ENCODE measurements at places on chromosomes 5 and 9.

- DNase-seq: no peak
Measured at GRCh38 chr5:175696855-175697198, 39.0 kb downstream of the HRH2 start.

DNA sequence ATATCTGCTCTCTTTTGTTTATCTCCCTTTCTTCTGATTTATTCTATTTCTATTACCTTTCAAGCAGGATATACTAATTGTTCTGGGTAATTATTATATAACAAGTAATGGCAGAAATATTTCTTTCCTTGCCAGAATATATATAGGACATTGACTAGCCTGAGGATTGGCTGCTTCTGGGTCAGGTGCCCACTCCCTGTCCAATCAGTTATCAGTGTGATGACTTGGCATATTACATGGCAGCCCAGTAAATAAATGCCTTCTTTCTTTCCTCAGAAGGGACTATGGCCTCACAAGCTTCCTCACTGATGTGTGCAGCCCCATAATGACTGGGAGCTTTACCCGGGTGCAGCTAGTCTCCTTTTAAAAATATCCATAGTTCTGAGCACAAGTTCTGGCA is 301.1 kb downstream of the EFNA5 start:
- no peak for DNase-seq

DNA sequence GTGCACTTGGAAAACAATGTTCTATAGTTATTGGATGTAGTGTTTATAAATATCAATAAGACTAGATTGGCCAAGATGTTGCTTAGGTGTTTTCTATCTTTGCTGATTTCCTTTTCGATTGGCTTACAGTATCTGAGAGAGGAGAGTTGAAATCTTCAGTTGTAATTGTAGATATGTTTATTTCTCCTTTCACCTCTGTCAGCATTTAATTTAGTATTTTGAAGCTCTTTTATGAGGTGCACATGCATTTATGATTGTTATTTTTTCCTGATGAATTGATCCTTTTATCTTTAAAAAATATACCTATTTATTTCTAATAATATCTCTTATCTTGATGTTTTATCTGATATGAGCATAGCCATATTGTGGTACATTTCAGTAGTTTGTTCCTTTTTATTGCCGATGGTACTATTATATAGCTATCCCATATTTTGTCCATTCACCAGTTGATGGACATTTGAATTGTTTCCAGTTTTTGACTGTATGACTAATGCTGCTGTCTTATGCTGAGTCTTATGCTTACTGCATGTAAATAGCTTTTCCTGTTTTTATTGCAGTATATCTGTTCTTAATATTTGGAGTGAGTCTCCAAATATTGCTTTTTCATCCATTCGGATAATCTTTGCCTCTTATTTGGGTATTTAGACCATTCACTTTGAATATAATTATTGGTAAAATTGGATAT is 34.7 kb downstream of the ERCC6L2 start:
- no peak for DNase-seq

GRCh38 chr5:121688781-121689180 is 162.9 kb upstream of the FTMT start:
- DNase-seq: no peak

- no peak for DNase-seq
Measured at GRCh38 chr9:76756941-76757673, 7.1 kb upstream of the PCA3 start.

DNA sequence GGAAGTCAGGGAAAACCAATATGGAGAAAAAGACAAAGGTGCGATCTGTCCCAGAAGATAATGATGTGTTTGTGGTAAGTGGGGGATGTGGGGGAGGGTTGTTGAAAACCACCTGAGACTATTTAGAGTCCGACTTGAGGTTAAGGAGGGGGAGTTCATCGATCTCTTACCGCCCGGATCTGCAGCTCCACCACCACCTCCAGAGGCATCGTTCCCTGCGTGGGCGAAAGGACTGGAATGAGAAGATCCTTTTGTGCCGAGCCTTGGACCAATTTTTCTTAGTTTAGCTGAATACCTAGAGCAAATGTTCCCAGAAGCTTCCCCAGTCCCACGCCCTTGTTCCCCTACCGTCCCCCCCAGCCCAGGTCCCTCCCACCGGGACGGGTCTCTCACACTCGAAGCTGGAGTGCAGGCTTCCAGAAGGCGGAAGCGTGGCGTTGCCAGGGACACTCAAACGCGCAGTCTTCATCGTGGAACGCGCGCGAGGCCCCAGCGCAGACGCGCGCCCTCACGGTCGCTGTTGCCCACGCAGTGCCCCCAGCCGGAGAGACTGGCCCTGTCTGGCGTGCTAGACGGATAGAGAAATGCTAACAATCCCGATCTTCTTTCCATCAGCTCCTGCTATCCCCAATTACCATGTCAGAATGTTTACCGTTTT is at the start of gene SPATA6L:
SPATA6L (minus strand) TSS at position 439 of the 658 bp plus-strand sequence; CDS start at position 209, 230 bp downstream.
- peak; percentile 41 for DNase-seq

DNA sequence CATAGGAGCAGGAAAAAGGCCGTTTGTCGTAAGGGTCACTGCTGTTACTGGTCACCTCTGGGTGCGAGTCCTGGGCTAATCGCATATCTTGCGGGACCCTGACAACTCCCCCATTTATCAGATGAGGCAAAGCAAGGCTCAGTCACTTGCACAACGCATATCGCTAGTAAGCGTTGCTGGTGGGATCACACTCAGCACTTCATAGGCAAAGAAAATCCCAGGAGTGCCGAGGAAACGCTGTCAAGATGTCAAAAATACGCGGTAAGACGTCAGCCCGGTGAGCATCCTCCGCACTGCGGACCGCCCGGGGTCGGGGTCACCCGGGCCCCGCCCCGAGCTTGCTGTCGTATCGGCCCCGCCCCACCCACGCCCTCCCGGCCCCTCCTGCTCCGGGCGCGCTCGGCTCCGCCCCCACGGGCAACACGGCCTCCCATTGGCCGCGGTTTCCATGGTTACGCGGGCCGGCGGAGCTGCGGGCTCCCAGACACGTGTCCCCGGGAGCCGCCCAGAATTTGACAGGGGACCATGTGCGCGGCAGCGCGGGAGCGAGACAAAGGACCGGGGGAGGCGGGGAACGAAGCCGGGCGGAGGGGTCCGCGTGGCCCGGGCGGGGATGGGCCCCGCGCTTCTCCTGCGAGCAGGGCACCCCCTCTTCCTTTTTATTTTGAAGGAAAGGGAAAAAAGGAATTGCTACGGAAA is 80.2 kb upstream of the IER5L start:
- DNase-seq: peak; percentile 93

- no peak for DNase-seq
Measured at GRCh38 chr5:82564963-82565362, 286.8 kb upstream of the RPS23 start.

DNA sequence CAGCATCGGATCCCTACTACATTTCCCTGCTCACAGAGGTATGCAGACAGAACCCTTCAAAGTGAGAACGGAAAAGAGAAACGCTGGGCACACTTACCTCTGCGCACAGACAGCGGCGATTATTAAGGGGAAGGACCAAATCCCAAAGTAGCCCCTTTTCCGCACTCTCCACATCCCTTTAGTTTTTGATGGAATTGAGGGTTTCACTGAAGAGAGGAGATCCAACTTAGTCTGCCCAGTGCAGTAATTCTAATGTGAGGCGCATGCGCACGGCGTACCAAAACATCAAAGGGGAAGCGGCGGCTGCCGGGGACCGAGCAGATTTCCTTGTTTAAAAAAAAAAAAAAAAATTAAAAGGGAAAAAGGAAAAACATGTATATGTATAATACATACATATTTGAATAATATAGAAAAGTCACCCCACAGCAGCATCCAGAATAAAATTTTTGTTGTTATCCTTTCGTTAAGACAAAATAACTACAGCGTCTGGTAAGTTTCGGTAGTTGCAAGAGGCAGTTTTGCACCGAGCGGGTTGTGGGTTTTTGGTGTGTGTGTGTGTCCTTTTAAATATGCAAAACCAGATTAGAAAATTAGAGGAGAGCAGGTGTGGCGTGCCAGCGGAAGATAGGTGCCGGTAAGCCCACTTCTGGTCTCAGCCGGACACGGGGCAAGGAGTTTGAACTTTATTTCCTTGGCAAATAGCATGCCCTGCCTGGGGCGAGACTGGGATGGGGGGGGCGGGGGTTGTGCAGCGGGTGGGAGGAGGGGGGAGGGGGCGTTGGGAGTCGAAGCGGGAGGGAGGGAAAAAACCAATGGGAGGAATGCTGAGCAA is at the start of gene GABRB2:
GABRB2 (minus strand) TSS at position 256 of the 832 bp plus-strand sequence; CDS start at position 174, 82 bp downstream.
- DNase-seq: peak; percentile 15

GRCh38 chr9:93684161-93684765 is 107.9 kb downstream of the PHF2 start:
- no peak for DNase-seq

DNA sequence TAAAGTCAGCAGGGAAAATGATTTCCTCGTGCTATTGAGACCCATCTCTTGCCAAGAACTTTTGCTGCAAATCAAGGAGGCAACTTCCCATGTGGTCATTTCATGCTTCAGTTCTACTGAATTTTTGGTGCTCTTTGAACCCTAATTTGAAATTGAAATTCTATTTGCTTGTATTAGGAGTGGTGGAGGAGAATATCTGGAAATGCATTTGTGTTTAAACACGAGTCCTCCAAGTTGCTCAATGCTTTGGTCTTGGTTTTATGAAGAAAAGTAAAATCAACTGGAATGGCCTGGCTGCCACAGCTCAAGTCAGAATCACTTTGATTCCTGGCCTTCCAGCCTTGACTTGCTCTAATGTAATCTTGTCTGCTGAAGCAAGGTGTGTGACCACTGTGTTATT is 613.2 kb downstream of the TLE1 start:
- no peak for DNase-seq

- DNase-seq: no peak
Measured at GRCh38 chr5:158967541-158967940, 132.2 kb downstream of the EBF1 start.

GRCh38 chr5:122375801-122376200 is 63.8 kb downstream of the SNCAIP start:
- no peak for DNase-seq
